GM10248 (cell line): ENCODE measurements at places on chromosomes 2 and 18.
A peak's percentile ranks its signal among the peaks of the same experiment; 100 is the strongest.

DNA sequence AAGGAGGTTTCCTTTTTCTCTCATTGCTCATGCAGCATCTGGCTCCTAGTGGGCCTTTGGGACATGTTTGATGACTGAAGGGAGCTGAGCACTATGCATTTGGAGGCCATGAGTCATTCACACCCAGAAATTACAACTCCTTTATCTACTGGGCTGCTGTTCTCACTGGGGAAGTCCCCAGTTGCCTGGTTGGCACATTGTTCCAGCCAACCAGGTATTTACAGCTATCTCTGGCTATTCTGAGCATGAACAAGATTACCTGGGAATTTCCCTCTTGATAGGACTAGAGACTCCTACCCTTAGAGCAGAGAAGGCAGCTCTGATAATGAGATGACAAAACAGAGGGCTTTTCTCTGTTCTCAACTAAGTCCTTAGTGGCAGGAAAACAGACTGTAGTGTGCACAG, 206.5 kb downstream of the SETBP1 start:
- peak; percentile 32 for DNase-seq

- DNase-seq, result no peak
Measured at GRCh38 chr18:30787410-30787809, 255.1 kb downstream of the DSC3 start.

GRCh38 chr2:57804971-57805370, 241.6 kb upstream of the VRK2 start:
- no peak for DNase-seq

- DNase-seq, result no peak
Measured at GRCh38 chr2:140654565-140654964, 1476.3 kb downstream of the LRP1B start.

DNA sequence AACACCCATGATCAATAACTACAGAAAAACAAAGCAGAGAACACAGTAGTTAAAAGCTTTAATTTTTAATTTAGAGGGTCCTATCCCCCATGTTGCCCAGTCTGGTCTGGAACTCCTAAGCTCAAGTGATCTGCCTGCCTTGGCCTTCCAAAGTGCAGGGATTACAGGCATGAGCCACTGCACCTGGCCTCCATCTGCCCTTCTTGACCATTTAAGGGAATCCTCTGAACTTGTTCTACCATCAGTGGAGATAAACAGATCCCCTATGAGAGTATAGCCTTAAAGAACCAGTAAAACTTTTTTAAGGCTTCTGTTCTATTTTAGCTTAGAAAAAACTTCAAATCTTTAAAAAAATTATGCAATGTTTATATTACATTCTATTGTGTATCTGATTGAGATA, 13.5 kb upstream of the ATP5MC3 start:
- no peak for DNase-seq

GRCh38 chr2:159982842-159983785, 79.3 kb downstream of the PLA2R1 start:
- no peak for DNase-seq

DNA sequence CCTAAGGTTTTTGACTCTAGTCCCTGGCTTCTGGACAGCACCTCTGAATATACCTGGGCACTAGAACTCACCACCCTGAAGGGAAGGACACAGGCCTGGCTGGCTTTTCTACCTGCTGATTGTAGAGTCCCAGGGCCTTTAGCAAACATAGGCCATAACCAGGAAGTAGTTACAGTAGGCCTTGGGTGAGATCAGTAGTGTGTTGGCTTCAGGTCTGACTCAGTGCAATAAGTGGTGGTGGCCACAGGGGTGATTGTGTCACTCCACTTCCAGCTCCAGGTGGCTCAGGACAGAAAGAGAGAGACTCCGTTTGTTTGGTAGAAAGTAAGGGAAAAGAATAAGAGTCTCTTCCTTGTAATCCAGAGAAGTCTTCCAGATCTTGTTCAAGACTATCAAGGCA, 101.7 kb upstream of the LGALSL start:
- no peak for DNase-seq

GRCh38 chr2:128472789-128473174, 154.1 kb upstream of the HS6ST1 start:
- DNase-seq, result no peak

- DNase-seq, result no peak
Measured at GRCh38 chr2:239769554-239770245, 255.4 kb downstream of the NDUFA10 start.

- no peak for DNase-seq
Measured at GRCh38 chr18:62876828-62877227, 161.5 kb downstream of the PHLPP1 start.

GRCh38 chr2:56741601-56742102, 557.9 kb downstream of the CCDC85A start:
- DNase-seq, result no peak

- DNase-seq, result peak; percentile 66
Measured at GRCh38 chr2:28624793-28625701, 126.6 kb upstream of the PPP1CB start.

DNA sequence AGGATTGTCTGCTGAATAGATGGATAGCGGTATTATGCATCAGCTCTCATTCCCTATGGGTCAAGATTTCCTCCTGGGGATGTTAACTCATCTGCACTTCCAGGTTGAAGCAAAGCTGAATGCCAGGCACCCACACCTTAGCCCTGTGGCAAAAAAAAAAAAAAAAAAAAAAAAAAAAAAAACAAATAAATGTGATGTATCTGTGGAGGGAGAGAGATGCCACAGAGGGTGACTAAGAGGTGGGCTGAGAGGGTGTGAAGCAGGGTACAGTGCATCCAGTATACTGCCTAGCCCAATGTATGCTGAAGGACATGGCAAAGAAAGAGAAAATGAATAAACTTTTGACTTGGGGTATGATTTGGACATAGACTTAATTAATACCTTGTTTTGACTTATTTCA, 91.4 kb downstream of the COPS8 start:
- DNase-seq, result no peak

- no peak for DNase-seq
Measured at GRCh38 chr2:168060986-168061750, 186.2 kb downstream of the STK39 start.

DNA sequence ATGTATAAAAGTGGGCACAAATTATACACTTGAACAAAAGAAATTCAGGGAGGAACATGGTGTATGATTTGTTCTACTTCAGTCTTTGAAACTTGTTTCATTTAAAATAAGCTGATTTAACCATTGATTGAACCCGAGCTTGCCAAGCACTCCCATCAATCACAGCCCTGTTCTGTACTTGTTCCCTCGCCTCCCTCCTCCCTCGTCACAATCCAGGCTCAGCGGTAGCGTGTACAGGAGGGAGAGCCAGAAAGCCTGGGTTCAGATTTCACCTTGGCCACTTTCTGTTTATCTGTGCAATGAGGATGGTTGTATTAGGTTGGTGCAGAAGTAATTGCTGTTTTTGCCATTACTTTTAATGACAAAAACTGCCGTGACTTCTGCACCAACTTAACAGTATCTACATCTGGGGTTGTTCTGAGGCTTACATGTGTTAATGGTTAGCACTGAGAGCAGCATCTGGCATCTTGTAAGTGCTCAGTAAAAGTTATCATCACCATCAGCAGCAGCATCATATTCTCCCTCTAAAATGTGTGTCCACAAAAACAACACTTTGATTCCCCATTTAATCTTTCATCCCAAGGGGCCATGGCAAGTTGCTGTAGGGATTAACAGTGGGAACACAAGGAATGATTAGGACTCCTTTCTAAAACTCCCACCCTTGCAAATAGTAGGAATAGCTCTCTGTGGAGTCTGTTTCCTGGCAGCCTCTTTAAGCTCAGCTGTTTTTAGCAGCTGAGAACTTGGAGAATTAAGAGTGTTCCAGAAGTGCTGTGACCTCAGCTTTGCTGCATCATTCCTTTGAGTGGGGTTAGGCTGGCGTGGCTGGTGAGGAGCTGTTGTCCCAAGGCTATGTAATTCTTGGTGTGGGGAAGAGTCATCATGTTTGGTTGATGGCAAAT, 4.7 kb downstream of the DPYSL5 start:
- no peak for DNase-seq

GRCh38 chr2:108630567-108631405, 88.5 kb upstream of the RANBP2 start:
- DNase-seq, result no peak

- DNase-seq, result no peak
Measured at GRCh38 chr2:197031803-197032202, 105.3 kb upstream of the PGAP1 start.

- DNase-seq, result peak; percentile 37
Measured at GRCh38 chr2:64858541-64859311, 130.5 kb upstream of the SLC1A4 start.

GRCh38 chr2:160612266-160612856, 118.8 kb upstream of the RBMS1 start:
- DNase-seq, result no peak

GRCh38 chr2:239597216-239597615, 196.4 kb upstream of the HDAC4 start:
- DNase-seq, result no peak

DNA sequence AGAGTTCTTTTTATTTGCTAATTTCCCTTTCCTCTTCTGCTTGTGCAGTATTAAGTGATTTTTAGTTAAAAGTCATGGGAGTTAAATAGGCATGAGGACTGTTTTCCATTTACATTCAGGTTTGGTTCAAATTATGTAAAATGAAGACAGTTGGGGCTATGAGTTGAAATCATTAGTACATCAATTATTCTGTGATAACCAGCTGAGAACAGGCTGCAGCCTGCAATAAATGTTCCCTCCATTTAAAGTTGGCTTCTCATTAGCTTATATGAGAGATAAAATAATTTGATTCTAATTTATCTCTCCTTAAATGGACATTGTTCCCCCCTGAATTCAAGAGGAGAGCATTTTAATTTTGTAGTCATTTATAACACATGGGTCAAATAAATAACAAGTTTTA, 48.3 kb downstream of the RHBDD1 start:
- DNase-seq, result no peak

- DNase-seq, result no peak
Measured at GRCh38 chr2:12277241-12278034, 439.3 kb upstream of the TRIB2 start.

GRCh38 chr2:174224665-174225288, 23.6 kb downstream of the OLA1 start:
- DNase-seq, result no peak

DNA sequence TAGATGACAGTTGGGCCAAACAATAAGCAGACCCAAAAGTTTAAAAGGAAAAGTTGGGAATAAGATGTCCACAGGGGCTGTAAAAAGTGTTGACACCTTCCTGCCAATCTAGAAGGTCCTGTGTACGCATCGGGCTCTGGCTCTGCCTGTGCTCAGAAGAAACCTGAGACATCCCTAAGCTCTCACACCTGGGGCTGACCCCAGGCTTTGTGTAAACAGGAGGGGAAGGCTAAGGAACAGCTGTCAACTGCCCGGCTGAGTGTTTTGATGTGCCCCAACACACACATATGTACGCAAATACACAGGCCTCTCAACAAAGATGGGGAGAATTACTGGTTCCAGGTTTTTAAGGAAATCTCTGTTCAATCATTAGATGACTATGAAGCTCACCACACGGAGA, 59.5 kb downstream of the TMEM131 start:
- DNase-seq, result no peak

GRCh38 chr2:7015007-7015950, 98.1 kb downstream of the RNF144A start:
- DNase-seq, result no peak

- no peak for DNase-seq
Measured at GRCh38 chr2:164975891-164976290, 20.6 kb upstream of the SLC38A11 start.

- no peak for DNase-seq
Measured at GRCh38 chr2:190794790-190795189, 85.8 kb upstream of the GLS start.

DNA sequence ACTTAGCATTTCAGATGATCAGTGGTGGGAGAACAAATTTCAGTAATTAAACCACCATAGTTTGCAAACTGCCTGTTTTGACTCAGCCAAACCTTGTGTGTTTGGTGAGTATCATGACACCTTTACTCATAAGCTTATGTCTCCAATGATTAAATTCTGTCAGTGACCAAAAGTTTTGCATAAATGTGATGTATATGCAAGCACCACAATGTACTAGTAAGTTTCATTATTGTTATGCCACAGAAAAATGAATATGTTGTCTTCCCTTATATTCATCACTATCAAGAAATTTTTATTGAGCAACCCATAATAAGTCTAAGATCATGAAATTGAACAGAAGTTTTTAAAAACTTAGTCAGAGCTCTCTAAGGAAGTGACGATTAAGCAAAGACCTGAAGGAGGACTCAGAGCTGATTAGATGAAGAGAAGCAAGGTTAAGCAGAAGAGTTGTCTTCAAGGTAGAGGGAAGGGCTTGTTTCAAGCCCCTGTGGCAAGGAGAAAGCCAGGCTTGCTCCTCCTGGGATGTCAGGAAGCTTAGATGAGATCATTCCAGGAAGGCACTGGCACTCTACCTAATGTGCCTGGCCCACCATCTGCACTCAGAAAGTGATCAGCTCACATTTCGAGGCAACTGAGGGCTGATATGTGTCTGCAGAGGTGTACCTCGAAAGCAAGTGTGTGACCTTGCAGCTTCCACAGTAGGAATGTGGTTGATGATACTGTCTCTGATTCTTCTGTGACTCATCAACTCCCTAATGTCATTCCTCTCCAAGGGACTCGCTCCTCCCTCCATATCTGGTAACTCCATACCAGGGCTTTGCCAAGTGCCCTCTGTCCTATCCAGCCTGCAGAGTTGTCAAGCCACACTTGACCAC, 54.7 kb downstream of the KCTD18 start:
- DNase-seq, result peak; percentile 30

DNA sequence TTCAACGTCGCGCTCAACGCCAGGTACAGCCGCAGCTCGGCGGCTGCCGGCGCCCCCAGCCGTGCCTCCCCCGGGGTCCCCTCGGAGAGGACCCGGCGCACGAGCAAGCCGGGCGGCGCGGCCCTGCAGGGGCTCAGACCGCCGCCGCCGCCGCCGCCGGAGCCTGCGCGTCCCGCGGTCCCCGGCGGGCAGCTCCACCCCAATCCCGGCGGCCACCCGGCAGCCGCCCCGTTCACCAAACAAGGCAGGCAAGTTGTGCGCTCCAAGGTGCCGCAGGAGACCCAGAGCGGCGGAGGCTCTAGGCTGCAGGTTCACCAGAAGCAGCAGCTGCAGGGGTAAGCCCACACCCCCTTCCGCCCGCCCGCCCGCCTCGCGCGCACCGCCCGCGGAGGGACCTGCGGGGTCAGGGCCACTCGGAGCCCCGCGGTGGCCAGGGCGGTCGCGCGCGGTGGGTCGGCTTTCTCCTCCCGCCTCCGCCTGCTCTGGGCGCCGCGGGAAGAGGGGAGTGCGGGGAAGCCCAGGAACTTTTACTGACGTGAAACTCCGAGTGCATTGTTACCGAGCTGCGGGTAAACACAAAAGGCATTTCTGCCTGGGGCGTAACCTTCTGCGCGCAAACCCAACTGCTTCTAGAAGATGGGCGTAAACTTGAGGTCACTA, 861 bp downstream of the LTBP1 start:
- peak; percentile 45 for DNase-seq

GRCh38 chr18:13377496-13377895, 158.9 kb downstream of the LDLRAD4 start:
- no peak for DNase-seq
